ENCODE measurements at places on chromosomes 13 and 19.
A peak's percentile ranks its signal among the peaks of the same experiment; 100 is the strongest.

DNA sequence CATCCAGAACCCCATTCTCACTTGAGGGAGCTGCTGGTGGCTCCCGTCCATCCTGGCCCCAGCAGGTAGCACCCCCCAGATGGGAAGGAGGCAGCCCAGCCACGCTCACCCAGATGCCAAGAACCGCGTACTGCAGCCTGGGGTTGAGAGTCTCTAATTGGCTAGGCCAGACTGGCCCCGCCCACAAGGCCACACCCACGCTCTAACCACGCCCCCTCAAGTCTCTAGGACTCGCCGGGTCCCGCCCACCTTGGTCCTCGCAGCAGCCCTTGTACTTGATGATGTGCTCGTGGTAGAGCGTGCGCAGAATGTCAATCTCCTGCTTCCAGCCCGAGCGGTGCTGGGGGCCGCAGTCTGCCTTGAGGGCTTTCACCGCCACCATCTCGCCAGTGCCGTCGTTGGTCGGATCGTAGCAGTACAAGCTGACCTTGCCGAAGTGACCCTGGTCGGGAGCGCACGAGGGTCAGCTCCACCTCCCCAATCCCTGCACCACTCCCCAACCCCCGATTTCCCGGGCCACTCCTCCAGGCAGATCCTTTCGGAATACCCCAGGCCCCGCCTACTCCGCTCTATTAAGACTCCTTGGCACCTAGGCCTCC is 14.5 kb upstream of the ICAM3 start:
- peak; percentile 49 for DNase-seq

- no peak for DNase-seq
Measured at GRCh38 chr19:6891761-6892385, 4.5 kb downstream of the ADGRE1 start.

- peak; percentile 60 for DNase-seq
Measured at GRCh38 chr19:50817941-50818858, 5.4 kb downstream of the KLK1 start.

GRCh38 chr19:5671600-5671999 is 8.7 kb downstream of the MICOS13 start:
- no peak for DNase-seq

GRCh38 chr13:53463106-53463505 is 434.5 kb downstream of the OLFM4 start:
- no peak for DNase-seq

DNA sequence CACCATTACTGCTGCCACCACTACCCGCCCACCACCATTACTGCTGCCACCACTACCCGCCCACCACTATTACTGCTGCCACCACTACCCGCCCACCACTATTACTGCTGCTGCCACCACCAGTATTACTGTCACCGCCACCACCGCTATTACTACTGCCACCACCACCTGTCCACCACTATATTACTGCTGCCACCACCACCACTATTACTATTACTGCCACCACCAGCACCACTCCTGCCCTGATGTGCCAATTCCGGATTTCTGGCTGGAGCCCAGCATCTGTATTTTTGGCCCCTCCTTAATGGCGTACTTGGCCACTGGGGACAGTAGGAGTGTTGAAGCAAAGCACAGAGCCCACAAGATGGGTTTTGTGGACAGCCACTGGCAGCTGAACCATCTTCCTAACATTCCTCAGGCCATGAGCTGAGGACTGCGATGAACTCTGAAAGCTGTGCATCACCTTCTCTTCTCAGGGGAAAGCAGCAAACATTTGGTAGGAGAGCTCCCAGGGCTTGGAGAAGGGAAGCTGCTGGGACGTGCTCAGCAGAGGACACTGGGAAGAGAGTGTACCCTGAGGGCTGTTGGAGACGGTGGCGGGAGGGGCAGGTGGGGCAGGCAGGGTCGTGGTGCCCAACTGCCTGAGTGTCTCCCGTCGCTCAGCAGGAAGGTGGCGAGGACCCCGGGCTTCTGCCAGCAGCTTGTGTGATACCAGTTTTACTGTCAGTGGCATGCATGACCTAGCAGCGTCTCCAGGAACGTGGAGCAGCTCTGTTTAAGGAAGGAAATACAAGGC is 23.0 kb downstream of the CUL4A start:
- no peak for DNase-seq

GRCh38 chr13:87661471-87661870 is 9.7 kb upstream of the SLITRK5 start:
- no peak for DNase-seq

- no peak for DNase-seq
Measured at GRCh38 chr13:106302011-106302410, 233.5 kb downstream of the EFNB2 start.

DNA sequence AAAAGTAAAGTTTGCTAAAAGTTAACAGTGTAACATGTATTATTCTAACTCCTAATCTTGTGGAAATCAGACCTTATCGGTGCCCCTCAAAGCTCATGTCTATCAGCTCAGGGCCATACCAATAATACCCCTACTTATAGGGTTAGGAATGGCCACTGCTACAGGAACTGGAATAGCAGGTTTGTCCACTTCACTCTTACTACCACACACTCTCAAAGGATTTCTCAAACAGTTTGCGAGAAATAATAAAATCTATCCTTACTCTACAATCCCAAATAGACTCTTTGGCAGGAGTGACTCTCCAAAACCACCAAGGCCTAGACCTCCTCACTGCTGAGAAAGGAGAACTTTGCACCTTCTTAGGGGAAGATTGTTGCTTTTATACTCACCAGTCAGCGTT is 1677.7 kb downstream of the OLFM4 start:
- no peak for DNase-seq

DNA sequence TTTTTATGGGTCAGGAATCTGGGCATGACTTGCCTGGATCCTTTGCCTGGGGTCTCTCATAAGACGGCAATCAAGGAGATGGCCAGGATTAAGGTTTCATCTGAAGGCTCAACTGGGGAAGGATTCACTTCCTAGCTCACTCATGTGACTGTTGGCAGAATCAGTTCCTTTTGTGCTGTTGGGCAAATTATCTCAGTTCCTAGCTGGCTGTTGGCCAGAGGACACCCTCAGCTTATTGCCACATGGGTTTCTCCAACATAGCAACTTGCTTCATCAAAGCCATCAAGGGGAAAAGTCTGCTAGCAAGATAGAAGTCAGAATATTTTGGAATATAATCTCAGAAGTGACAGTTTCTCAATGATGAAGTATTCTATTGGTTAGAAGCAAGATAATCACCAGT is 12.2 kb upstream of the EVI5L start:
- no peak for DNase-seq

GRCh38 chr13:58619396-58620113 is 988.0 kb downstream of the PCDH17 start:
- no peak for DNase-seq

GRCh38 chr19:55467236-55468053 is 2.9 kb upstream of the C19orf85 start:
- DNase-seq: peak; percentile 90

DNA sequence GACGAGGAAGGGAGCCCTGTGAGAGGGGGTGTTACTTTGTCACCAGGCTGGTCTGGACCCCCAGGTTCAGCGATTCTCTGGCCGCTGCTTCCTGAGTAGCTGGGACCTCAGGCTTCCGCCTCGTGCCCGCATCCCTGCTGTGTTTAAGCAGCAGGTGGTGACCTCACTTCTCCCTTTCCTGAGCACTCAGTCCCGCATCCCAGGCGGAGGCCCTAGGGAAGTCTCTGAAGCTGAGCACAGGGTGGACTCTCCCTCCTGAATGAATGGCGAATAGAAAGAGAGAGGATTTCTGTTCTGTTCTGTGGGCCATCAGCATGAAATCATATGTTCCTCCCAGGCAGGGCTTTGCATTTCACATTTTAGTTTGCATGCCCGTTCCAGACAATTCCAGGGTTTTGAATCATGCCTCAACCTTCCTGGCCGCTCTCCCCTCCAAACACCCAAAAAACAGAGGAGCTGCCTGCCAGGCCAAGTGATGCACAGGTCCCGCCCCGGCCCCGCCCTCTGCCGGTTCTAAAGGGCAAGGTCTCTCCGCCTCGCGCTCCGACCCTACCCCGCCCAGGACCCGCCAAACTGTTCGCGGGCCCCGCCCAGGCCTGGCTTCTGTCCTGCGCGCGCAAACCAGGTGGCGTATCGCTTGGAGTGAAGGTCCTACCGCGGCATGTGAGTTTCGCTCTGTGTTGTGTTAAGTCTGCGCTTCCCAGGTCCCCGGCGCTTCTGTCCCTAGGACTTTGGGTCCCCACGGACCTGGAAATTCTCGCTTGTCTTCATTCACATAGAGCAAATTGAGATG is 35.1 kb upstream of the ZNF808 start:
- peak; percentile 5 for DNase-seq

- no peak for DNase-seq
Measured at GRCh38 chr13:30355384-30355699, 48.0 kb upstream of the KATNAL1 start.

DNA sequence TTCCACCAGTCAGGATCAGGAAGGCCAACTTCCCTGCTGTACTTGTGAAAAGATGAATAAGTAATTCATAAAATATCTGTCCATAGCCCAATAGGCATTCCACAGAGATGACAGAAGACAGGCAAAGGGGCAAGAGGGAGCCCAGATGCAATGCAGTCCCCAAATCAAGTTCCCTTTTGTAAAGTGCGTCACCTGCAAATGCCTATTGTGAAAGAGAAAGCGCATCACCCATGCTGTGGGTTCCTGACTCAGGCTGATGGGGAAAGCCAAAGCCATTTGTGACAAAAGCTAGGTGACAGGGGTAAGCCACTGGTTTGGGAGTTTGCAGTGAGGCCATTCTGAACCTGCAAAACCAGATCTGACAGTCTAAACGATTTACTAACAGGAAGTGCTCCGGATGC is 157.5 kb upstream of the ZNF536 start:
- peak; percentile 44 for DNase-seq
